Stimulated activated CD8-positive, alpha-beta memory T cell treated with anti-CD3 and anti-CD28 coated beads, Interleukin-2, amount 100 ng/mL, for 1 hour (primary cell): ENCODE measurements at places on chromosomes 2 and 18.

DNA sequence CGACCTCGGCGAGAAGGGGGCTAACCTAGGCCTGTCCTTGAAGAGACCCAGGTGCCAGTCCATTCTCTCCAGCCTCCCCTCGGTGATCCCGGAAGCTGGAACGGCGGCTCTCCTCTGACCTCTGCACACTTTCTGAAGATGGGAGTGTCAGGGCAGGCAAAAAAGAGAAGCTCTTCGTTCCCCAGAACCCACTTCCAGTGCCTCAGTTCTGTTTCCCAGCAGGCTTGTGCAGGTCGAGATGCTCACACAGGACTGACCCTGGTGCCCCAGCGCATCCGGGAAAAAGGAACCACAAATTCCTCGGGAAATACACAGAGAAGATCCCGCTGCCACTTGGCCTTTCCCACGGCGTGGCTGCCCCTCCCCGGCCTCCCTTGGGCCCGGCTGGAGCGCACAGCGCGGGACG is 681 bp upstream of the PTPN18 start:
- DNase-seq = no peak

DNA sequence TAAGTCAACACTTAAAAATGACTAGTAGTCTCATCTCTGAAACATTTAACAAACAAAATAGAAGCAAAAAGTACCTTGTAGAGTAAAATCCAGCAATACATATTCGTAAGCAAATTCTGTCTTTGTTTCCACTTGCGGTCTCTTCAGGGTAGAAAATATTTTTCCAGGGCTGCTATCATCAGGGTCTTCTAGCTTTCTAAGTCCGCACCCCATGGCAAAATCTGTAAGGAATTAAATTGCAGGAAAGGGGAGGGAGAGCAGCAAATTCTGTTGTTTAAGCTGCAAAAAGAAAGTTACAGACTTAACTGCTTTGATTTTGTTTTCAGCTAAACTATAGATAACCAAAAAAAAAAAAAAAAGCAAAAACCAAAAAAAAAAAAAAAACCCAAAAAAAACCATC is at the start of gene RFTN2:
Gene RFTN2 (minus strand): TSS at position 342 of the 400 bp plus-strand sequence. CDS start 129 bp downstream, at position 213.
- DNase-seq = no peak

DNA sequence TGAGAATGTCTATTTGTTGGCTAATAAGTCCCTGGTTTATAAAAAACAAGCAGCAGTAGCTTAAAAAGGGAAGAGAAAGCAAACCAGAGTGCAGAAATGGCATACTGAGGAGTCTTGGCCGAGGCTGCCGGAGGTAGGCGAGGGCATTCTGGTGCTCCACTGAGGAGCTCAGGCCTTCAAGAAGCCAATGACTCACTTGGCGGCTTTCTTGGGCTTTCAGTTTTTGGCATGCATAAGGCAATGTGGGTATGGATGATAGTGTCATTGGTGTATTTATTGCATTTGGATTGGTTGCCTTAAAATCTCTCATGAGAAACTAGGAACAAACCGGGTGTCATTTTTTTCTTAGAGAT is 119.6 kb upstream of the ARL5A start:
- no peak for DNase-seq

DNA sequence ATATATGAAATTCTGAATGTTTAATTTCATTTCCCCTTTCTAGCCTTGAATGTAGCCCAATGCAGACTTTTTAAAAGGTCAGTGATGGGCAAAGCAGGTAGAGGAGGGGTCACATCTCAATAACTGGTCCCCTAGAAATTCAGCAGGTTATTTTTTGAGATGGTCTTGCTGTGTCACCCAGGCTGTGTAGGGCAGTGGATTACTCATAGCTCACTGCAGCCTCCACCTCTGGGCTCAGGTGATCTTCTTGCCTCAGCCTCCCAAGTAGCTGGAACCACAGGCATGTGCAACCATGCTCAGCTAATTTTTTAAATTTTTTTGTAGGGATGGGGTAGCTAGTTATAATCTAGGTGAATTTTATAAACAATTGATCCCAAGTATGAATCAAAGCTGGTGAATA is 8.8 kb downstream of the IAH1 start:
- DNase-seq = no peak

DNA sequence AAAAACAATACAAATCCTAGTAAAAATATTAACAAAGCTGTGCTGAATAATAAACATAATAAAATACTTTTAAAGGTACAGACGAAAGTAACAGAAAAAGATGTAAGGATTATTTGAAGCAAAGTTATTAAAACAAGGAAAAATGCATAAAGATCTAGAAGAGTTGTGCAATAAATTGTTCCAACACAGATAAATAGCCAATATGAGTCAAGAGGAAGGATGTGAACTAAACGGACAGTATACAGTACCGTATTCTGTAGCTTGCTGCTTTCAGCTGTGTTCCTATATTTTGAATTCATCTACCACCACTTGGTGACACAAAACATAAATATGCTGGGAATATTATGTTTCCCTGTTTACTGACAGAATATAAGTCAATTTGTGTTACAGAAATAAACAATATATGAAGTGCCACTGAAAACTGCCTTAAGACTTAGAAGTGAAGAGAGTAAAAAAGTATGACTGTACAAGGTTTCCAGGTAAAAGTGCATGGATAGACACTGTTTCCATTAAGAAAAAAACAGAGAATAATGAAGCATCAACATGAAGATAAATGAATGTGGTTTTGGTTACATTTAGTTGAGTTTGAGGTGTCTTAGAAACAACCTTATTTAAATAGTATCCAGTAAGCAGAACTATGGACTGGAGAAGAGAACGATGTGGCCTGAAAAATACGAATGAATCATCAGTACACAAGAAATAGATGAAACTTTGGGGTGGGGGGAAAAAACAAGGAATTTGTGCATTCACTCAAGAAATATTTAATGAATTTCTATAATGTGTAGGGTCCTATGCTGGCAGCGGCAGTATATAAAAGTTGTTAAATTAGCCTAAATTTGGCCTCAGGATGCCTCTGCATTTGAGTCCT is 13.1 kb downstream of the PPP3R1 start:
- no peak for DNase-seq

- no peak for DNase-seq
Measured at GRCh38 chr2:207162316-207162715, 3.4 kb downstream of the KLF7 start.

- DNase-seq = no peak
Measured at GRCh38 chr2:79715338-79715737, 202.5 kb downstream of the CTNNA2 start.
